ENCODE measurements at places on chromosomes 7 and 10.

- DNase-seq = no peak
These were observed 66.9 kb upstream of the FHIP2A start for GRCh38 chr10:114754445-114755320.

DNA sequence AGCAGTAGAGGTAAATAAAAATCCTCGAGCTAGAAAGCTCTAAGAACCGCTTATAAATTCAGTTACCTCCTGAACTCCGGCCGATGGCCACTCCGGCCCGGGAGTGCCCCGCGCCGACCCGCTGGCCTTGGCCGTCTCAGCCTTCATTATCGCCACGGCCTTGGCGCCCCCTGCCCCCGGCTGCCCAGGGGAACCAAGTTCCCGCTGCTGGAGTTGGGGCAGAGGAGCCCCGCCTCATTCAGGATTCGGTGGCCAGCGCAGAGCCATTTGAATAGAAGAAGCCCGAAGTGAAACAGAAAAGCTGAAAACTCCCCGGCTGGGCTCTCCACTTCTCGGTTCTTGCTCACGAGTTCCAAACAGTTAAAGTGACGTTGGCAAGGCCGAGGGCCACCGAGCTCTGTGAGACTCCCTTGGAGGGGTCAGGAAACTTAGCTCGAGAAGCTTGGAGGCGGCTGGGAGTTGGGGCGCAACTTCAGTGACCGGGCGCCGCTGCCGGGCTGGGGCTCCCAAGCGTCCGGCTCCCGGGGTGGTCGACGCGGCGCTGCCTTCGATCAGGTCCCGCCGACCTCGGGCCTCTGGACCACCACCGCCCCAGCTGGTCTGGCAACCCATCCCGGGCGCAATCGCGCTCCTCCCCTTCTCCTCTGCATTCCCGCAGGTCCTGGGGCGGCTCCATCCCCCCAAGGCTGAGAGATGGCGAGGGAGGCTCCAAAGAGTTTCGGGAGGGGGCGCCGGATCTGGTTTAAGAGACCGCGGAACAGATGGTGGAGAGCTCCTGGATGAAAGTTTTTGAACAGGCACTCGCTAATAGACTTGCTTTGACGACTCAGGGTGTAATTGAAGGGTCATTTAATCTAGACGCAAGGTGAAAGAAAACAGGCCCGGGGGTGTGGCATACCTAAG, 5.8 kb upstream of the FEZF1 start:
- no peak for DNase-seq

DNA sequence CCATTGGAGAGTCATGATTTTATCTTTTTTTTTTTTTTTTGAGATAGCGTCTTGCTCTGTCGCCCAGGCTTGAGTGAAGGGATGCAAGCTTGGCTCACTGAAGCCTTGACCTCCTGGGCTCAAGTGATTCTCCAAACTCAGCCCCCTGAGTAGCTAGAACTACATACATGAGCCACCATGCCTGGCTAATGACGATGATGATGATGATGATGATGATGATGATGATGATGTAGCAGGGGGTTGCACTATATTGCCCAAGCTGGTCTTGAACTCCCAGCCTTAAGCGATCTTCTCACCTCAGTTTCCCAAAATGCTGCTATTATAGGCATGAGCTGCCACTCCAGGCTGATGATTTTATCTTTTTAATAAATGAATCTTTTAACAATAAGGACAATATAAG, 13.9 kb upstream of the PLAC9 start:
- DNase-seq = no peak

DNA sequence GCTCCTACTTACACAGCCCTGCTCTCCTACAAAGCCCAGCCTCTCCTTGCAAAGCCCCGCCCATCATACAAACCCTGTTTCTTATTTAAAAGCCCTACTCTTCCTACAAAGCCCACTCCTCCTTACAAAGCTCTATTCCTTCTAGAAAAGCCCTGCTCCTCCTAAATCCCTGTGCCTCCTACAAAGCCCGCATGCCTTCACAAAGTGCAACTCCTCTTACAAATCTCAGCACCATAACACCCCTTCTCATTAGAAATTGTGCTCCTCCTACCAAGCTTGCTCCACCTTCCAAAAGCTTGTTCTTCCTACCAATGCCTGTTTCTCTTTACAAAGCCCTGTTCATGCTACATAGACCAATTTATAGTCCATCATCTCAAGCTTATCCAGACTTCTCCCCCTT, 66.1 kb downstream of the PCGF5 start:
- DNase-seq = no peak

- DNase-seq = no peak
These were observed 1.0 kb downstream of the CACNA2D1 start for GRCh38 chr7:82442492-82443035.

- DNase-seq = no peak
These were observed 1.5 kb downstream of the PIK3CG start for GRCh38 chr7:106866298-106867281.

- no peak for DNase-seq
These were observed 69.3 kb downstream of the ETV1 start for GRCh38 chr7:13920053-13920697.

DNA sequence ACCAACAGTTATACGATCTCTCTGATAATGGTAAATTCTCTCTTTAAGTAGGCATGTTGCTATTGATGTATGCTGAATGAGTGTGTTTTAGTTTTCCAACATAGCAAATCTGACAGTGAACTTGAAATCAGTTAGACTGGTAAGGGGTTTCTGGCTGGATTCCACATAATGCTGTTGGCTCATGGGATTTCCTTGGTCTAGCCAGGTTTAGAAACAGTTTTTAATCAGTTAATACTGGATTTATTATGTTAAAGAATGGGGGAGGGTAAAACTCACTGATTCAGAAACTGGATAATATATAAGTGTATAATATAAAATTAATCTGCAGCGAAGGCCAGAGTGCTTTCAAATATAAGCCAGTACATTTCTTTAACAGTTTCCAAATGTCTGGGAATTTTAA, 55.6 kb downstream of the PCDH15 start:
- DNase-seq = no peak

DNA sequence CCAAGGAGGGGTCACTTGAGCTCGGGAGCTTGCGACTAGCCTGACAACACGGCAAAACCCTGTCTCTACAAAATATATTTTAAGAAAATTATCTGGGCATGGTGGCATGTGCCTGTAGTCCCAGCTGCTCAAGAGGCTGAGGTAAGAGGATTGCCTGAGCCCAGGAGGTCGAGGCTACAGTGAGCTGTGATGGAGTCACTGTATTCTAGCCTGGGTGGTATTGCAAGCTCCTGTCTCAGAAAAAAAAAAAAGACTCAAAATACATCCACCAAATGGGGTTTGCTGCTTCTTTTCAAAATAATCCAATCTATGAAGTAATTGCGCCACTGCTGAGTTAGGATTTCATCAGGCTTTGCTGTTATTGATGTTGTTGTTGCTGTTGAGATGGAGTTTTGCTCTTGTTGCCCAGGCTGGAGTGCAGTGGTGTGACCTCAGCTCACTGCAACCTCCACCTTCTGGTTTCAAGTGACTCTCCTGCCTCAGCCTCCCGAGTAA, 11.1 kb upstream of the VIM start:
- no peak for DNase-seq

- no peak for DNase-seq
These were observed 5.1 kb downstream of the NME8 start for GRCh38 chr7:37853468-37853867.

GRCh38 chr7:42805601-42806000, 106.3 kb downstream of the C7orf25 start:
- DNase-seq = no peak

DNA sequence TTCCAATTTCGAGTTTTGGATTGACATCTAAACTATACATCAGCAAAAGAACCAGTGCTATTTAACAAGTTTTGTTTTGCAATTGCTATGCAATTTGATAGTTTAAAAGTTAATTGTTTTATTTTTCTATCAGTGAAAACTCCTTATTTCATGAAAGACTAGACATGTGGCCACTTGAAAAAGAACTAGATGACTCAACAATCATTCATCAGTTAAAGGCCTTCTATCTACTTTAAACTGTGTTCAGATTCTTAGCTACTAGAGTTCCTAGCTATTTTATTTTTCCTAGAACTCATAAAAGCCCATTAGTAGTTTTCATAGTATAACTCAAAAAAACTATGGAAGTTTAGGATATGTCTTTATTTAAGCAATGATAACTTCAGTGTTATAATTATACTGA, 104.6 kb upstream of the LSM8 start:
- no peak for DNase-seq

GRCh38 chr10:86402283-86402941, 35.8 kb upstream of the GRID1 start:
- DNase-seq = no peak

- DNase-seq = no peak
These were observed 27.1 kb upstream of the PTPRN2 start for GRCh38 chr7:158614700-158615099.

DNA sequence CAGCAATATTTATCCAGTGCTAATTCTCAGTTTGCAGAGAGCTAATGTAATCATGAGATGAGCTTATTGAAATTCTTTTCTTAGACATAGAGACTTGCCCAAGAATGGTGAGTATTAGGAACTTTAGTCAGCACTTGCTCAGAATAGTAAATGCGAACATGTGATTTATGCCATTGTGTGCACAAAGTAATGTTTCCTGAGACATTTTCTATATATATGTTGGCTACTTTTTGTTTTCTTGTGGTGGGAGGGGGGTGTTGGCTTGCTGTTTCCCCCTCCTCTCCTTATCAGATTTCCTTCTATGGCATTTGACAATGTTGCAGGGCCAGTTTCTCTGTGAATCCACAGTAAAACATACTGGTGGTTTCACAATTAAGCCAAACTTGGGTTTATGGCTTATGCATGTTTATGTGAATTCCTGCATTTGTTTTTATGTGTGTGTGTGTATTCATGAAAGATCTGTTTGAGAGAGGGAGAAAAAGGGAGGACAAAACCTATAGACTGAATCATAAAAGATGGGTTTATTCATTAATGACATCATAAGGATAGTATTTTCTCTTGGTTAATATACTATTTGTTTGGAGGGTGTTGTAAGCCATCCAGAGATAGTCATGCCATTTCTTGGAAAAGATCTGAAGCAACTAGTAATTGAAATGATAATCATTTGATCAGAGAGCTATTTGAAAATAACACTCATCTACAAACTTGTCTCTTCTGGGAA, 36.3 kb downstream of the ARID5B start:
- no peak for DNase-seq

- DNase-seq = no peak
These were observed 46.9 kb downstream of the MINDY3 start for GRCh38 chr10:15813415-15813814.

GRCh38 chr7:64574540-64575099, 11.7 kb upstream of the ZNF680 start:
- no peak for DNase-seq

- DNase-seq = no peak
These were observed 141.9 kb upstream of the RHEB start for GRCh38 chr7:151661587-151661986.

- no peak for DNase-seq
These were observed 27.3 kb downstream of the HERC4 start for GRCh38 chr10:68047554-68048327.

- no peak for DNase-seq
These were observed 1203.5 kb downstream of the TYW1 start for GRCh38 chr7:68200051-68200670.

DNA sequence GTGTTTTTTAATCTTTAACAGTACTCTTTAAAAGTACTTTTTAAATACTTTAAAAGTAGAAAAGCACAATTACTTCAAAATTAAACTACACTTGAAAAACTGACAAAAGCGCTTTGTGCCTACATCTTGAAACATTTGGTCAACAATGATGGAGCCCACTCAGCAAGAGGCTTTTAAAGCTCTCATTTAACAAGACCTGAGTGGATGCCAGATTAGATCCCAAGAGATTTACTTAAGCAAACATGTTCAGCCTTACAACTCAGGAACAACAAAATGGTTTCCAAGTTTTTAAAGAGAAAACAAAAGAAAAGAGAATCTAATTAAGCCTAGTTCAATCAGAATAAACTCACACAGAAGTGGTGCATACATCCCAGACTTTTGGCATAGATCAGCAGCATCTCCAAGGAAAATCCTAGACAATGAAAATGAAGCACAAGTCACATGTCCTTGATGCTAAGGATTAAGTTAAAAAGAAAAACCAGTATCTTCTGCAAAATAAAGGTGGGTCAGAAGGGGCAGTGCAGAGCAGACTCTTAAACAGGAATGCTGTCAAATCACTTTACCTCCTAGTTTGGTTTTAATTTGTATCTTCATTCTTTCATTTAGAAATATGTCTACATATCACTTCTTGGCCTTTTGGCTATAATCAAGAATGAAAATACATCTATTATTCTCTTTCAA, 26.2 kb downstream of the HIBADH start:
- no peak for DNase-seq

DNA sequence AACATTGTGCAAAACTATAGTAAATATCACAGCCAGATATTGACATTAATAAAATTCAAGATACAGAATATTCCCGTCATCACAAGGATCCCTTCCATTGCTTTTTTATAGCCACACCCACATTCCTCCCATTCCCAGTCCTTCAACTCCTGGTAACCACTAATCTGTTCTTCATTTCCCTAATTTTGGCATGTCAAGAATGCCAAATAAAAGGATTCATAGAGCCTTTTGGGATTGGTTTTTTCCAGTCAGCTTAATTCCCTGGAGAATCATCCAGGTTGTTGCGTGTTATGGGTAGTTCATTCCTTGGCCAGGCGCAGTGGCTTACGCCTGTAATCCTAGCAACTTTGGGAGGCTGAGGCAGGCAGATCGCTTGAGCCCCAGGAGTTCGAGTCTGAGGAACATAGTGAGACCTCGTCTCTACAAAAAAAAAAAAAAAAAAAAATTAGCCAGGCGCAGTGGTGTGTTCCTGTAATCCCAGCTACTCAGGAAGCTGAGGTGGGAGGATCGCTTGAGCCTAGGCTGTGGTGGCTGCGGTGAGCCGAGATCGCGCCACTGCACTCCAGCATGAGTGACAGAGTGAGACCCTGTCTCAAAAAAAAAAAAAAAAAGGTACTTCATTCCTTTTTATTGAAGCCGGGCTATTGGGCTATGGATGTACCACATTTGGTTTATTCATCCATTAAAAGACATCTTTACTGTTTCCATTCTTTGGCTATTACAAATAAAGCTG, 2.7 kb downstream of the OGDH start:
- no peak for DNase-seq

GRCh38 chr10:97762056-97762455, 9.7 kb downstream of the SFRP5 start:
- DNase-seq = no peak

DNA sequence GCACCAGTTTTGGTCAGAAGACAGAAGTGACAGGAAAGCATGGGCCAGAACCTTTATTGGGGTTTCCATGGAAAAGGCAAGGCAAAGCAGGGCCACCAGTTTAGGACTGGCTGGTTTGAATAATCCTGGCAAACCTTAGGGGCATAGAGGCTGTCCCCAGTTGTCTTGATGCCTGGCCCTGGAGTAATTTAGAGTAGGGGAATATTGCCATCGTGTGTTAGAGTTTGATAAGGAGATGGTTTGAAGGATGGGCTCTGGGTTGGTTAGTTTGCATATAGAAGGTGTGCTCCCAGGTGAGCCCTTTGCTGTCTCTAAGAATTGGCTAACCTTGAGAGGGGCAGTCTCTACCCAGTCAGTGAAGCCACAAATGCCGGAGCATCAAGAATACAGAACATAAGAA, 79.6 kb downstream of the ZNF777 start:
- DNase-seq = no peak

- DNase-seq = no peak
These were observed 263.0 kb upstream of the NEBL start for GRCh38 chr10:21160116-21160515.

- DNase-seq = no peak
These were observed 128.0 kb upstream of the MYO3A start for GRCh38 chr10:25805986-25806385.

Measured in activated CD8-positive, alpha-beta memory T cell treated with anti-CD3 and anti-CD28 coated beads for 1 hour (primary cell).